ENCODE measurements at places on chromosomes 13 and 19.

DNA sequence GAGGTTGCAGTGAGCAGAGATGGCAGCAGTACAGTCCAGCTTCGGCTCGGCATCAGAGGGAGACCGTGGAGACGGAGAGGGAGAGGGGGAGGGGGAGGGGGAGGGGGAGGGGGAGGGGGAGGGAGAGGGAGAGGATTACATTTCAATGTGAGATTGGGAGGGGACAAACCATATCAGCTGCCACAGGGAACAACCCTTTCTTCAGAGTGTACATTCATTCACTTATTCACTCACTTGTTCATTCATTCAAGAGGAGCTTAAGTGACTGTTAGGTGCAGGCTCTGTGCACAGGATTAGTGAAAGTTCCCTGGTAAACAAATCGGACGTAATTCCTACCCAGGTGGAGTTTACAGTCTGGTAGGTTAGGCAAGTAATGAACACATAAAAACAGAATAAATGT lies 65.6 kb upstream of the MEDAG start:
- DNase-seq = no peak

DNA sequence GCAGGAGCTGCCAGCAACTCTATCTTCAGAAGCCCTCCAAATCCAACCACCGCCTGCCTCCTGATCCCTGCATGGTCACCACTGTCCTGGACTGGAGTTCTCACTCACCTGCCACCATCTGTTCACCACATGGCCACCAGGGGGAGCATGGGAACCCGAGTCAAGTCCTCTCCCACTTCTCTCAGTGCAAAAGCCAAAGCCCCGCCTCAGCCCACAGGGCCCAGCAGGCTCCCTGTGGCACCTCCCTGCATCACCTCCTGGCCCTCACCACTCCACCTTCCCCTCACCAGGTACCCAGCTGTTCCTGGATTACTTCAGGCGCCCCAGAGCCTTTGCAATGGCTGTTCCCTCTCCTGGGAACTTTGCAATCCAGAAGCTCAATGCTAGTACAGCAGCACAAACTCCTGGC lies 5.3 kb downstream of the DHPS start:
- DNase-seq = no peak

DNA sequence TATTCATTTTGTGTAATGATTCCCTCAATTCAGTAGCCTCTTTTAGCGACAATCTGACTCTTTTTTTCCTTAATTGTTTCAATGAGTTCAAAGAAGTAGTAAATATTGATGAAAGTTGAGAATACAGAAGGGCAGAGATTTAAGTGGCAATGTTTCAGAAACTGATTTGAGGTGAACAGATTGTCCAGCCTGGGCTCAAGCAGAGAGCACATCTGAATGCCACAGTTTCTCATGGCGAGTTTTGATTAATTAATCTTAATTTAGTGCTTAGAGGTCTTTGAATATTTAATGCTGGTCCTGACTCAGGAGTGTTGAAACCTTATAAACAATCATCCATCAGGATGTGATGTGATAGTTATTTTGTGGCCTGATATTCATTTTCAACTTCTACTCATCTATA lies 890.7 kb upstream of the SLITRK6 start:
- DNase-seq = no peak

- no peak for DNase-seq
Measured at GRCh38 chr13:48505012-48505411, 27.9 kb downstream of the RCBTB2 start.

DNA sequence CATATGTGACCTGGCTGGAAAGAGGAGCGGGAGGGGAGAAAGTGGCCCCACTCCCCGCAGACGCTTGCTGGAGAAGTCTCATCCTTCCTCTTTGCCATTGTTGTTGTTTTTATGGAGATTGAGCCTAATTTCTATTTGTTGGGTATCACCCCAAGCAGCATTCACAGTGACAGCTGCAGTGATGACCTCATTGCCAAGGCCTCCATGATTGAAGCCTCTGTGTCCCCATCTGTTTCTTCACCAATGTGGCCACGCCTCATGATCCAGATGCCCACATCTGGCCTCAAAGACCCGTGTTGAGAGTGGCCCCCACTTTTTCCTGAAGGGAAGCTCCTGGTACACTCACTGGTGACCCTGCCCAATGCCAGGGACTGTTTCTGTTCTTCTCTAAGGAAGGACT lies 154.2 kb downstream of the SLC7A1 start:
- no peak for DNase-seq

DNA sequence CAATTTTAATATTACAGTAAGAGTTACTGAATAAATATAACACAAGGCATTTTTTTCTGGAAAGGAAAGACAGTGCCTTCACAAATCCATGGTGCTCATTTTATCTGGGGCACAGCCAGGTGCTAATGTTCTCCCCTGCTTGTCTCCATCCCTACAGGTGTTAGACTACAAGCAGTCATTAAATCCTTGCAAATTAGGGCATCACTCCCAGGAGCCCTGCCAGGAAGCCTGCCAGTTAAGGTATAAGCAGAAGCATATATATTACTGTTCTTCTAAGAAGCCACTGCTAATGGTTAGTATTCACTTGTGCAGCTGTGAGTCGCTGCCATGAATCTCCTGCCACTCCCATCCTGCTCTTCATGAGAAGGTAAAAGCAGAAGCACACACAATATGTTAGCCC lies 149.7 kb downstream of the OXGR1 start:
- DNase-seq = no peak

DNA sequence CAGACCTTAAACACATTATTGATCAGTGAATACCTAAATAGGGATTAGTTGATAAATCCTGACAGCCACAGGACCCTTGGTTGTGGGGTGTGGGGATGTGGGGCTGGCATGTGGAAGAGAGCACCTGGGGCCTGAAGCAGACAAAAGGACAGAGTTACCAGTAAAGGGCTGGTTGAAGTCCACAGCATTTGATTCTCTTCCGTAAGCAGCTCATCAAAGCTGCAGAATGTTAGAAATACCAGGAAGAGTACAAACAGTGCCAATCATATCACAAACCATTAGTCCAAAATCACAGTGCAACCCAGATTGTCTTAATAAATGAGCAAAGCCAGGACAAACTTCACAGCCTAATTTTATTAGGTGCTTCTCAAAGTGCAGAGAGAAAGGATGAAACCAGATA lies 92.5 kb upstream of the KL start:
- no peak for DNase-seq

- no peak for DNase-seq
Measured at GRCh38 chr19:23774524-23774971, 15.9 kb upstream of the ZNF681 start.

DNA sequence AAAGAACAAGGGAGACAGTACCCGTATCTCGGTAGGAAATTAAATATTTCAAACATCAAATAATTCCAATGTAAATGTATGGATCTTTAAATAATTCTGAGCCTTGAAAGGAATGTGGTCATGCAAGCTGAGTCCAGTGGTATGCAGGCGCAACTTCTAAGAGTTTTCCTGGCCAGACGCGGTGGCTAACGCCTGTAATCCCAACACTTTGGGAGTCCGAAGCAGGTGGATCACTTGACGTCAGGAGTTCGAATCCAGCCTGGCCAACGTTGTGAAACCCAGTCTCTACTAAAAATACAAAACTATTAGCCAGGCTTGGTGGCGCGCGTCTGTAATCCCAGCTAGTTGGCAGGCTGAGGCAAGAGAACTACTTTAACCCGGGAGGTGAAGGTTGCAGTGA lies 1.1 kb upstream of the ZNF845 start:
- no peak for DNase-seq

DNA sequence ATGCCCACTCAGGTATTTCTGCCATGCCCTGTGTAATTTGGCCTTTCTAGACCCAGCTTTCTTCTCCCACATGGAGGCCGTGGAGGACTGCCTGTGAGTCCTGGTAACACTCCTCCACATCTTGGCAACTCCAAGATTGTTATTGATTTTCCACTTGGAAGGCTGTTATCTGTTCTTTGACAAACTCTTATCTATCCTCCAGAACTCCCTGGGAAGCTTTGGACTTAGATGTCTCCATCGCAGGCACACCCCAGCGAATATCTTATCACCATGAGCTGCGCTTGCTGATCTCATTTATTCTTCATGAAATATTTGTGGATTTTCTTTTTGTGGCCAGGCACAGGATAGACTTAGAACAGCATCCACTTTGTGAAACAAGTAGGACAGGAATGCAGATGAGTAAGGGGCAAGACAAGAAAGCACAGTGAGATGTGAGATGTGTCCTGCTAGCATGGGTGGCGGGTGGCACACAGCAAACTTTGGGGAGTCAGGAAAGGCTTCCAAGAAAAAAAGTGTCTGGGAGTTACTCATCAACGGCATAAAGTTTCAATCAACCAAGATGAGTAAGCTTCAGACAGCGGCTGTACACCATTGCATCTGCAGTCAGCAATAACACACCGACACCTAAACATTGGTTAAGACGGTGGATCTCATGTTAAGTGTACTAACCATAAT lies 84.5 kb upstream of the IRS2 start:
- DNase-seq = no peak

GRCh38 chr13:103607995-103608394 lies 541.8 kb upstream of the SLC10A2 start:
- DNase-seq = no peak

DNA sequence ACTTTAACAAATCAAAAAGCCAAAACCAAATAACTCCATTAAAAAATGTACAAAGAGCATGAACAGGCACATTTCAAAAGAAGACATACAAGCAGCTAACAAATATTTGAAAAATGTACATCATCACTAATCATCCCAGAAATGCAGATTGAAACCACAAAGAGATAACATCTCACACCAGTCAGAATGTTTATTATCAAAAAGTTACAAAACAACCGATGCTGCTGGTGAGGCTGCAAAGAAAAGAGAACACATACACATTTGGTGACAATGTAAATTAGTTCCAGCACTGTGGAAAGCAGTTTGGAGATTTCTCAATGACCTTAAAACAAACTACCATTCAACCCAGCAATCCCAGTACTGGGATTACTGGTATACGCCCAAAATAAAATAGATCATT lies 756.0 kb upstream of the PCDH20 start:
- no peak for DNase-seq

DNA sequence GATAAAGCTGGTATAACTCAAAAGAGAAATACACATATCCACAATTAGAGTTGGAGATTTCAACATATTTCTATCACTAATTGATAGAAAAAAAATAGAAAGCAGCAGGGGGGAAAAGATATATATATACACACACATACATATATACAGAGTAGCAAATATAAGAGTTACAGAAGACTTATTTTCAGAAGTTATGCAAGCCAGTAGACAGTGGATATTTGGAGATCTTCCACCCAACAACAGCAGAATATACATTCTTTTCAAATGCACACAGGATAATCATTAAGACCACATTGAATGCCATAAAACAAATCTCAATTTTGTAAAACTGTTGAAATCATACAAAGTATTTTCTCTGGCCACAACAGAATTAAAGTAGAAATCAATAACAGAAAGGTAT lies 192.8 kb downstream of the LACC1 start:
- DNase-seq = no peak

DNA sequence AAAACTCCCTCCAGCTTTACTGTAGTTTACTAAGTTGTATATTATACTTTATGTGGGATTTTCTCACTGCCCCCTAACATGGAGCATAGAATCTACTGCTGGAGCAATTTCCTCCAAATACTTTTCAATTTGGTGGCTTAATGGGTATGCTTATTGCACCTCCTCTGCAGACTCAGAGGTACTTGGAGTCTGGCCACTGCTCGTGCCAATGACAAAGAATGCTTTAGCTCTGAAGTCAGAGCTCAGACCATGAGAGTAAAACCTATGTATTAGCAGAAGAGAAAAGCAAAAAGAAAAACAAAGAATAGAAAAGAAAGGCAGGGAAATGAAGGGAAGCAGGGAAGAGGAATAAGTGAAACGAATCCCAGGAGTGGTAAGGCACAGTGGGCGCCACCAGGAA lies 71.9 kb downstream of the SUCLA2 start:
- no peak for DNase-seq
